ENCODE measurements at places on chromosomes 16 and 17. TPM values are rescaled to one million over a fixed set of nuclear protein-coding genes. Genes with fewer than 3 reads are reported as not detected.

- no peak for DNase-seq
Measured at GRCh38 chr17:69511250-69511649, 96.8 kb downstream of the MAP2K6 start.

- no peak for DNase-seq
Measured at GRCh38 chr17:5986644-5987043, 83.5 kb upstream of the WSCD1 start.

SCIMP gene
- total RNA-seq, result not detected

TBC1D3I gene
- not detected for total RNA-seq

B4GALNT2 gene
- 0.50 TPM for total RNA-seq

Data from kidney epithelial cell (primary cell).